Suppressor macrophage treated with lipopolysaccharide for 1 hour (primary cell): ENCODE measurements at places on chromosomes 3 and 15.

GRCh38 chr15:94069844-94070243 is 161.5 kb upstream of the MCTP2 start:
- DNase-seq, result no peak

DNA sequence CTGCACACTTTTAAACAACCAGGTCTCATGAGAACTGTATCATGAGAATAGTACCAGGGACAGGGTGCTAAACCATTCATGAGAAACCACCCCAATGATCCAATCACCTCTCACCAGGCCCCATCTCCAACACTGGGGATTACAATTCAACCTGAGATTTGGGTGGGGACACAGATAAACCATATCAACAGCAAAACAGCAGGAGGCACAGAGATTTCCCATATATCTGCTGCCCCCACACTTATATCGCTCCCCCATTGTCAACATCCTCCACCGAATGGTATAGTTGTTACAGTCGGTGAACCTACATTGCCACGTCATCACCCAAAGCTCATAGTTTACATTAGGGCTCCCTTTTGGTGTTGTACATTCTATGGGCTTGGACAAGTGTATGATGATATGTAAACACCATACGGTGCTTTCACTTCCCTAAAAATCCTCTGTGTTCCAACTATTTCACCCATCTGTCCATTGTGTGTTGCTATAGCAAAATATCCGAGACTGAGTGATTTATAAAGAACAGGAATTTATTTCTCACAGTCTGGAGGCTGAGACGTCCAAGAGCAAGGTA is 224.8 kb downstream of the FAM43A start:
- no peak for DNase-seq

DNA sequence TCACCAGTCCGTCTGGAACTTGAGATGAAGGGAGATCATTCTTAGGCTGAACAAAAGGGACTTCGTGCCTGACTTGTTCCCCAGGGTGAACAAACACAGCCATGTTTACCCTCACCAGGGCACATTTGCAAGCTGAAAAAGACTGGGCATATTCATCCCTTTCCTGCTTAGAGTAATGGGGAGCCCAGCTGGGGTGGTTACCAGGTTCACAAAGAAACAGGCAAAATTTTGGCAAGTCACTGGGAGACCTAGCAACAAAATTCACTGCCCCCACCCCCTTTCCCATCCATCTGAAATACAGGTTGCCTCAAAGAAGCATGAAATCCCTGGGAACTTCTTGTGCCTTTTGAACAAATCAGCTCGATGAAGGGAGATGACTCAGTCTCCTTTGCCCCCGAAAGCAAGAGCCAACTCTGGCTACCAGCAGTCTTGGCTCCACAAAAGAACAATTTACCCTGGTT is 775.0 kb downstream of the SQOR start:
- DNase-seq, result no peak

DNA sequence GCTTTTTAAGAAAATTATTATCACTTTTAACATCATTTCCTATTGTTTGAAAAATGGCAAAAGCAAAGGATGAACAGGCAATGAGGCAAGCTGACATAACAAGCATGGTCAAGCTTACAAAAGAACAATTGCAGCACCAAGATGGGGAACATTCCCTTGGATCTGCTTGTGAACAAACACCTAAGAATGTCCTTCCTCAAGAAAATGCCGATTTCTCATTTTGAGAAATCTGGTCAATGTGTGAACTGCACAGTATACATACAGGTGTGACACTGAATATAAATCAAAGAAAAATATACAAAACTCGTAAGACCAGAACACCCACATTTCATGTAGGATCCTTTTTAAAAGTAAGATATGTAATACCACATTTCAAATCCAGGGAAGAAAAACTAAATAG is 58.9 kb downstream of the LRRFIP2 start:
- DNase-seq, result no peak
